Activated CD4-positive, alpha-beta T cell treated with anti-CD3 and anti-CD28 coated beads, Interleukin-2, amount 50 U/mL, for 24 hours (primary cell): ENCODE measurements at places on chromosomes 12 and 14.

DNA sequence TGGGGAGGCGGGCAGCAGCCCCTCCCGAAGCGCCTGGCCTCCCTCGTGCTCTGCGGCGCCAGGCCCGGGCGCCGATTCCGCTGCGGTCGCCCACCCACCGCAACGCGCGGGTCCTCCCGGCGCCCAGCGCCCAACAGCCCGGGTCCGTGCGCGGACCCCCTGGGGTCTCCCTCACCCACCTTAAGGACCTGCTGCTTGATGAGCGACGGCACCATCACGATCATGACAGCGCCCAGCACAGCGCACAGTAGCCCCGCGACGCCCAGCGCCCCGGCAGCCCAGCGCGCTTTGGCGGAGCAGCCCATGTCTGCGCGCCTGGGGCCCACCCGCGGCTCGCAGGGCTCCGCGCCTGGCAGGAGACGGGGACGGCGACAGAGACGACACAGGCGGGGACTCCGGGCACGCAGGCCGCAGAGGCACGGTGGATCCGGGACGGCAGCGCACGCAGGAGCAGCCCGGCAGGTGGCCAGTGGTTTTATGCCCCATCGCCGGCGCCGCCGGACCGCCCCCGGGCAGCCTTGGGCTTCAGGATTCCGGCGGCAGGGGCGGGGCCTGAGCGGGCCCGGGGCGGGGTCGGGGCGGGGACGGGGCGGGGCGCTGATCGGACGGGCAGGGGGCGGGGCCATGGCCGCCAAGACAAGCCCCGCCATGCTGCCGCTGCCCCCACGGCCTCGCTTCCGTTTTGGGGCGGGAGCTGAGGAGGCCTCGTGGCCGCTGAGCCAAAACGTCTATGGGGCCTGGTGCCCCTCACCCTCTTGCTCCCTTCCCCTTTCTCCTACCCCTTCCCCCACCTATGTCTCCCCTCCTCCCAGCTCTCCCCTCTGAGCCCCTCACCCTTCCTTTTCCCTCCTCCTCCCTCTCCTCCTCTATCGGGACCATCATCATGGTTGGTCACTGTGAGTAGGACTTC lies at the start of gene SCARB1:
TSS of gene SCARB1 (minus strand) at position 449 of the 910 bp plus-strand sequence. CDS start at position 305, 144 bp downstream.
- peak; percentile 71 for DNase-seq

DNA sequence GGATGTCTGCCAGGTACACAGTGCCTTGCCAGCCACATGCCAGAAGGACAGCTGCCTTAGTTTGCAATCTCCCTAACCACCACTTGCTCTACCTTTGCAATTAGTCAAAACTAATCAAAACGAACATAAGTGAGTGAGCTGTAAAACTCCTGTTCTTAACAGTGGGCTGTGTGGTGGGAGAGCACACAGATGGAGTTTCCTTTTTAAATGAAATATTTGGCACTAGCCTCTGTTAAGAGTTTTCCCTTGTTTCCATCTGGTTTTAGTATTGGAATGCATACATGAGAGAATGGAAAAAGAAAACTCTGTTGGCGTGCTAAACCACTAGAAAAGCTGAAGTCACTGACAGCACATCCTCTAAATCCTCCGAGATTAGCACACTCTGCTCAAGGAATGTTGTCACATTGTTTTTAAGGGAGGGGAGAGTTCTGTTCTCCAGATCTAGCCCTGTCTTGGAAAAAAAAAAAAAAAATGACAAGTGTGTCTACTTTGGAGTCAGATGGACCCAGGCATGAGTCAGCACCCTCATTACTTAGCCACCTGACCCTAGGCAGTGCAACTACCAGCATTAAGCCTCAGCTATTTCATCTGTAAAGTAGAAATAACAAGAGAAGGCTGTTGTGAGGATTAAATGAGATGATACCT lies 83.9 kb downstream of the STXBP6 start:
- DNase-seq = no peak

GRCh38 chr14:59785629-59786028 lies 84.9 kb downstream of the RTN1 start:
- DNase-seq = no peak

DNA sequence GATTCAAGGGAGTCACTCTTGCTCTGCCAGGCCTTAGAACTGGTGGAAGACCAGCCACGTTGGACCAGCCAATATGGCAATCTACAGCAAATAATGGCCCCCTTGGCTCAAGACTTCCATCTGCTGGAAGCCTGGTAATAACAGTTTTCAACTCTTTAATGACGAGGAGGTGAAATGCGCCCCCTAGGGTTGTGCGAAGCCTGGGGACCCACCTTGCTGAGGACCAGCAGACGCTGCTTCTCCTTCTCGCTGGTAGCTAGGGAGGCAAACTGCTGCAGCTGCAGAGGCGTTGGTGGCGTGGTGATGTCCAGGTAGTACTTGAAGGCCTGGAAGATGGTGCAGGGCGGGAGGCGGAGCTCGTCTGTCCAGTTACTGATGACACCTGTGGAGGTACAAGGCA lies 41.5 kb upstream of the FBXO21 start:
- no peak for DNase-seq

- no peak for DNase-seq
These were observed 53.6 kb downstream of the ARF6 start for GRCh38 chr14:49946320-49947141.

DNA sequence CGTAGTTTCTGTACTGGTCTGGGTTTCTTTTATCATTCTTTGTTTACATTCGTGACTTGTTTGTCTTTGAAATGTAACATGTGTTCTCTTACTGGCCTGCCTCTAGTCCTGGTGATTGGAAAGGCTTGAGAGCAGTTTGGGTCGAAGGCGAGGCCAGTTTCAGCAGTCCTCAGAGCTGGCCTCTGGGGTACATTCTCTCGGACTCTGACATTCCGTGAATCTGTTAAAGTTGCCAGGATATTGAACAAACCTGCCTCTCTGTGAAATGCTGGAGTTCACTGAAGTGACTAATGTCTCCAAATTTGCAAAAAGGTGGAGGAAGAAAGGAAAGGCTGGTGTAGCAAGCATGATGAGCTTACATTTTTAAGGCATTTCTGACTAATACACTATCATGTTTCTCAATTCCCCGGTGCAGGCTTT lies 1.5 kb downstream of the PLEKHA5 start:
- DNase-seq = no peak

GRCh38 chr14:63726499-63726898 lies 1.4 kb downstream of the SGPP1 start:
- DNase-seq = no peak

DNA sequence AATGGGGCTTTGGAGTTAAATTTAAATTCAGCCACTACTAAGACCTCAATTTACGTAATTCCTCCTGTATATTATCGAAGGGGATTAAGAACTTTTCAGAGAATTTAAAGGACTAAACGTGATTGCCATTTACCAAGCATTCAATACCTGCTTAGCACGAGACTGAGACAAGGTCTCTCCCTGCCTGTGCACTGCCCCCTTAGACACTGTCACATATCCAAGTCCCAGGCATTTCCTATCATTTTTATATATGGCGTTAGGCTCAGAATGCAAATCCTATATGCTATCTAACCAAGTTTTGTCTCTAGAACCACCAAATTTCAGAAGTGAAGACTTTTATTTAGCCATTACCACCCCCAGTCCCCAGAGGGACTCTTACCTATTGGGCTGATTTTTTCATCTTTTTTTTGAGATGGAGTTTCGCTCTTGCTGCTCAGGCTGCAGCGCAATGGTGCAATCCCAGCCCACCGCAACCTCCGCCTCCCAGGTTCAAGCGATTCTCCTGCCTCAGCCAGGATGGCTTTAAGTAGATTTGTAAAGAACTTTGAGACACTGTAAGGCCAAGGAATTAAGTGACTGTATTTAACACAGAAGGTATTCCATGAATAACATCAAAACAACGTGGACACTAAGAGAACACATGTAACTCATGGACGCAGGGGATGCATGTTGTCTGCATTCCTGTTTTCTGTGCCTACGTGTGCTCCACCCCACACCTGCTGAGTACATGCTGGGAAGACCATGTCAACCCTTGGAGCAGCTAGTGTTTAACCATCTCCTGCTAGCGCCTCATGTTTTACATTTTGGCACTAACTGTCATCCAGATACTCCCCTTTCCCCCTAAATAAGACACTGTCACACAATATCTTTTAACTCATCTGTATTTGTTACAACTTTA lies 6.4 kb downstream of the HSP90AA1 start:
- DNase-seq = no peak

GRCh38 chr14:96104469-96105057 lies 65.4 kb downstream of the C14orf132 start:
- no peak for DNase-seq

- no peak for DNase-seq
These were observed 31.3 kb upstream of the ATF1 start for GRCh38 chr12:50732591-50732990.

- no peak for DNase-seq
These were observed 232.9 kb downstream of the ZFP36L1 start for GRCh38 chr14:68559949-68560348.

- DNase-seq = no peak
These were observed 710 bp downstream of the MTA1 start for GRCh38 chr14:105420101-105420973.

- DNase-seq = no peak
These were observed 195.1 kb downstream of the IPO8 start for GRCh38 chr12:30500532-30500931.

DNA sequence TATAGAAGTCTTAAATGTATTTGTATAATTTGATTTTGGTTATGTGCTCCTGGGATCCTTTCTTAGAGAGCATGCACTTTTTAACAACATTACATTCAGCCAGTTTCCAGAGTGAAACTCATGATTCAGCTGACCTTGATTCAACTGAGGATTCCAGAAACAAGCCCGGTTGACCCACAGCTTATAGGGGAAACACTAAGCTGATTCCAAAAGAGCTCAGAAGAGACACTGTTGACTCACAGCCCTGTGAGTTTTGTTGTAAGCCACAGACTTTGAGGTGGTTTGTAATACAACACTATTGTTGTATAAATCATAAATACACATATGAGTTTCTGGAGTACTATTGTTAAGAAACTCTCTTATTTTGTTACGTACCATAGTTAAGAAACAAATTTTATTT lies 133.8 kb upstream of the MGAT4C start:
- no peak for DNase-seq

- DNase-seq = no peak
These were observed 62.9 kb upstream of the VSX2 start for GRCh38 chr14:74176400-74176793.

GRCh38 chr14:64891839-64892375 lies 12.2 kb upstream of the SPTB start:
- no peak for DNase-seq

DNA sequence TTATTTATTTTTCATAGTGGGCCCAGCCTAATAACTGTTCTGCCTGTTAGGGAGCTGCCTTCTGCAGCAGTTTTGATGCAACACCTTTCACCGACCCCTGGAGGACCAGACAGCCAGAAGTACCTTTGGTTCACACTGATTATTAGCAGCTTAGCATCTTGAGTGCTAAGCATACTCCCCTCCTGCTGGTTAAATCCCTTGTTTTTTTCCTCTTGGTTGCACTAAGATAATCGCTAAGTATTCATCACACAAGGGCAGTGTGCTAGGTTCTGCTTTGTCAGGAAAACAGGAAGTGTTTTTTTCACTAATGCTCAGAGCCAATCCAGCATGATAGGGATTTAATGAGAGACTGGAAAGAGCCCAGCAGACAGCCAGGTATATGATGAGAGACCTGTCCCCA lies 437.0 kb downstream of the FUT8 start:
- no peak for DNase-seq

GRCh38 chr12:85865890-85866289 lies 8.2 kb upstream of the NTS start:
- DNase-seq = no peak

- no peak for DNase-seq
These were observed 252.5 kb upstream of the TMPO start for GRCh38 chr12:98262902-98263301.

- no peak for DNase-seq
These were observed 141.2 kb downstream of the STXBP6 start for GRCh38 chr14:24908592-24909236.
